Left colon (tissue), 2 donors: ENCODE measurements at places on chromosomes 3 and 15.
A peak's percentile ranks its signal among the peaks of the same experiment; 100 is the strongest.

DNA sequence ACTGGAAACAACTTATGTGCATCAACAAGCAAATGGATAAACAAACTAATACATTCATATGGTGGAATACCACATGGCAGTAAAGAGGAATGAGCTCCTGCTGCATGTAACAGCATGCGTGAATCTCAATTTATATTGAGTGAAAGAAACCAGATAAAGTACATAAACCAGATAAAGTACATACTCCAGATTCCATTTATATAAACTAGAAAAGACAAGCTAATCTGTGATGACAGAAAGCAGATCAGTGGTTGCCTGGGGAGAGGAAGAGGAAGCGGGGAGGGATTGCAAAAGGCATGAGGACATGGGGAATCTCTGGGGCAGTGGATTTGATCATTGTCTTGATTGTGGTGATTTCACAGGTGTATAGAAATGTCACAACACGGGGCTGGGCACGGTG lies 34.2 kb downstream of the LIMD1 start:
- DNase-seq, result no peak

DNA sequence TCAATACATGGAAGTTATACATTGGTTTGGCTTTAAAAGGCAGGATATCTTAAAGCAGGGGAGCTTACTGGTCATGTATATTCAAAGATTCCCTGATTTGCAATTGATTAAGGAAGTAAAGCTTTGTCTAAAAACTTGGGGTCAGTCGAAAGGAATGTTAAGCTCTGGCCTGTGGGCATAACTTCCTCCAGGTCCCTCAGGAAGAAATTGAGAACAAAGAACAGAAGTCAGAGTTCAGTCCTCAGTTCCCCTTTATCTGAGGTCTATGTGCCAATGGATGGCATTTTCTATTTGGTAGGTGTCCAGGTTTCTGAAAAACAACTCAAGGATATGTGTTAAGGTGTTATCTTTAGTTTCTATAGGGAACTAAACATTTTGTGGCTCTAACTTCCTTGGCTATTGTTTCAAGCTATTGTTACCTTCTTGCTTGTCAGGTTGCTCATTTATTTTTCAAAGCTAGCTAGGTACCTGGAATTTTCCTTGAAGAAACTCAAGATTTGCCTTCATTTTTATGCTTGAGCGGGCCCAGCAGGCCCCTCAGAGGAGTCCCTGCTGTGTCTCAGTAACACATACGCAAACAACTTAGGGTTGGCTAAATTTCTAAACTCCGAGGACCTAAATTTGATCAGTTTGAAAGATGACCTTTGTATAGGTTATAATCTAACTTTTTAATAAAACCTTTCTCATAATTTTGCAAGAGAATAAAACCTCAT lies 135.0 kb upstream of the UBE2E2 start:
- no peak for DNase-seq

GRCh38 chr3:151174351-151174750 lies 28.7 kb downstream of the GPR171 start:
- no peak for DNase-seq

DNA sequence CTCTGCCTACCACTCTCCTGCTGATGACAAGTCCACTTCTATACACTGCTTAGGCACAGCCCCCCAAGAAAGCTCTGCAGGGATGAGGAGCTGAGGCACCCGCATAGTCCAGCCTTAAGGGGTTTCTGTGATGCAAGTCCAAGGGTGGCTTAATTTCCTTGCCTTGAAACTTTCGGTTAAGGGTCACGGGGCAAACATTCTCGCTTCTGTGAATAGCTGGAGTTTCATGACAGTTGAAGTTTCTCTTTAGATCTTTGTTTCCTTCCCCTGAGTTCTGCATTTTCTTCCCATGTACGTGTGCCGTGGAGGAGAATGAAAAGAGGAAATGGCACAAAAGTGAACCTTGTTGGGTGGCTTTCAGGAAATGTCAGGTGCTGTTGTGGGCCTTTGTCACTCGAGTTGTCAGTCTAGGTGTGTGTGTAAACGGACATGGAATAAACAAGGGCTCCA lies 7.0 kb downstream of the GPR160 start:
- DNase-seq, result peak; percentile 27

DNA sequence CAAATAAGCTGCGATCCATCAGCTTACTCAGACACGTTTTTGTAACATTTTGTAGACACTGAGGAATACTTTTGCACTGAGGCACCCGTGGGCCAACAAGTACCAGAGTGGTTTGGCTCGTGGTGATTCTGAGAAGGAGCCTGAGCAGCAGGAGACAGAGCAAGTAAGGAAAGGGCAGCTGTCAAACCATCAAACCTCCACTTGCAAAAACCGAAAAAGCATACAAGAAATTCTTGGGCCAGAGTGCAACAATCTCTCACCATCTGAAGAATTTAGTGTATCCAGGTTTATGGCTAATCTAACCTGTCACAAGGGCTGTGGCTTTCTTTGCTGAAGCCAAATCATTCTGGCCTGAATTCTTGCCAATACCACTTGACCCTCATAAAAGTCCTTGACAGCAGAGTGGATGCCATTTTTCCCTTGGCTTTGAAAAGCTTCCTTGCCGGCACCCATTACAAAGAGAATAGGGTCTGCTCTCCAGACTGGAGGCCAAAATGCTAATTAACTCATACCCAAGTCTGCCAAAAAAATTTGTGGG lies 56.7 kb downstream of the MYO1E start:
- peak; percentile 51 for DNase-seq

DNA sequence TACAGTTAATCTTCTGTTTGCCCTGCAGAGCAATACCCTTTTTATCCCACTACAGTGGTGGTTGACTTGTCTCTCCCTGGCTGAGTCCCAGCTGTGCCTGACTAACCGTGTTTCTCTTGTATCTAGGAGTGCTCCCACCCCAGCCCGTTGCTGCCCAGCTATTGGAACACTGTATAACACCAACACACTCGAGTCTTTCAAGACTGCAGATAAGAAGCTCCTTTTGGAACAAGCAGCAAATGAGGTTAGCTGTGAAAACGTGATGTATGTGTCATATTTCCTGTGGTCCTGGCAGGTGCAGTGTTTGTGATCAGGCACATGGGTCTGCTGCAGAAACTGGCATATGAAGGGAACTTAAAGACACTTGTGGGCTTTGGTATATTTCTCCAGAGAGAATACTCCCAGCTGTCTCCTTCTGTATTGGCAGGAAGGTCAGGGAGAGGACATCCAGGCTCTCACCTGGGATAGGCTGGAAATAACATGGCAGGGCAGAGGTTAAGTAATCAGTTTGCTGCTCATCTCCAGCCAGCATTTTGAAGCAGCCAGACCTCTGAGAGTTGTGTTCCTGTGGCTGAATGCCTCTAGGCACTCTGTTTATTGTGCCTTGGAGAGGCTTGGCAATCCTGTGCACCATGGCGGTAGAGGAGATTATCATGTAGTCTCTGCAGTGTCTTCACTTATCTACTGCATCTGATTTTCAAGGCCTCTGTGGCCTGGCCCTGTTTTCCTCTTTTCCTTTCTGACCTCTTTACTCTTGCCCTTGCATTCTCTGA lies 34.8 kb downstream of the ATG7 start:
- DNase-seq, result no peak

GRCh38 chr15:70149667-70150404 lies 52.1 kb upstream of the TLE3 start:
- DNase-seq, result no peak

GRCh38 chr3:141828890-141829289 lies 47.6 kb upstream of the ATP1B3 start:
- peak; percentile 79 for DNase-seq

DNA sequence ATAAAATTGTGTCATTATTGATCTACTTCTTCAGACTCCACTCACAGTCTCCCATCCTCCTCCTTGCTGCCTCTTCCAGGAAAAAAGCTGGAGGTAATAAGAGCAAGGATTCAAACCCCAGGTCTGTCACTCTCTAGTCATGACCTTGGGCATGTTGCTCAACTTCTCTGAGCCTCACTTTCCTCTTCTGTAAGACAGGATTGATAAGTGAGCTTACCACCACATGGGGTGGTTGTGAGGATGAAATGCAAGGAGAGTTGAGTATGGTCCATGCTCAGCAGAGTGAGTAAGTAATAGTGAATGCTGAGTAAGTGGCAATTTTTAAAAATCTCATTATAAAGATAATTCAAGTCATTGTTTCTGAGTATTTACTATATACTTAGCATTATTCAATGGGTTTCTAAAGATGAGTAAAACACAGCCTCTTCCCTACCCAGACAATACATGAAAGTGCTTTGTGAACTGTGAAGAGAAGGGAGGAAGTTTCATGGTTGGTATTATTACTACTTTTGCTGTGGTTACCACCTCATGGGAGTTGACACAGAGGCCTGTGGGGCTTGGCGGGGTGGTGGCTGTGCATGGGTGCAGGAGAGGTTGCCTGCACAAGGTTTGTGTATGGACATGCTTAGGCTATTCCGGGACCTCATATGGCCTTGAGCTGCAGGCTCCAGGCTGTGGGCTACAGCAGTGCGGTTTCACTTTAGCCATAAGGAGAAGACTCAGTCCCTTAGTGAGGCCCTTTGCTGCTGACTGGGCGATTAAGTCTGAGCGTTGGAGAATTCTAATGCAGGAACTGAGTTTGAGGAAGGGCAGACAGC lies 30.0 kb downstream of the SLC6A11 start:
- DNase-seq, result no peak

- peak; percentile 76 for DNase-seq
These were observed 35.2 kb downstream of the GAP43 start for GRCh38 chr3:115658337-115659181.

DNA sequence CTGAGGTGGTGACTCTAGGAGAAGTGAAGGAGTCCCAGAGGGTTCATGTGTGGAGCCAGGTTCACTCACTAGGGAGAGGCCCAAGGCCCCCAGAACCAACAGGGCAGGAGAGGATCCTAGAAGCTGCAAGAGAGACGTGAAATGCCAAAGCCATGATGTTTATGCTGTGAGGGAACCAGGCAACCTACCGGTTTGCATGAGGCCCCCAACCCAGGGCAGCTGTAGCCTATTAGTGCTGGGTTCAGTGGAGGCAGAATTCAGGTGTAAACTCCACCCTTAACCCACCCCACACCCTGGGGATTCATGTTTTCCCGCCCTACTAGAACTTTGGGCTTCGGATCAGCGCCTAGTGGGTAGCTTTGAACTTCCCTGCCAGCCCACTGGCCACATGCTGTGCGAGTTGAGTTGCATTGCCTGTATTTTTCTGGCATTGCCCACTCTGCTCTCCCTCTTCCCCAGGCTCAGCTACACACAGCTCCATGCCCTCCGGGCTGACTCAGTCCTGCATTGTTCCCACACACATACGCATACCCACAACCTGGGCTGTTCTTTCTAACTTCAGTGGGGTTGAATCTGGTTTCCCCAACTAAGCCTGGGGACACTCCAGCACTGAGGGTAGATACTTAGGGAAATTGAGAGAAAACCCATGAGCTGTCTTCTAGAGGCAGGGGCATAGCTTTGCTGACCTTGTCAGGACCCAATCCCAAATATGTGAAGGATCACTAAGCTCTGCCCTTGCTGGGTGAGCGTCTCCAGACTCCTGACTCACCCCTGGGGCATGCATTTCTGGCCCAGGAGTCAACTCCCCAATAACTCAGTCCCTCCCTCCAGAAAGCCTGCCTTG lies 2.0 kb upstream of the ZBTB47 start:
- no peak for DNase-seq
